ENCODE measurements at places on chromosomes 2 and 18.
A peak's percentile ranks its signal among the peaks of the same experiment; 100 is the strongest.

DNA sequence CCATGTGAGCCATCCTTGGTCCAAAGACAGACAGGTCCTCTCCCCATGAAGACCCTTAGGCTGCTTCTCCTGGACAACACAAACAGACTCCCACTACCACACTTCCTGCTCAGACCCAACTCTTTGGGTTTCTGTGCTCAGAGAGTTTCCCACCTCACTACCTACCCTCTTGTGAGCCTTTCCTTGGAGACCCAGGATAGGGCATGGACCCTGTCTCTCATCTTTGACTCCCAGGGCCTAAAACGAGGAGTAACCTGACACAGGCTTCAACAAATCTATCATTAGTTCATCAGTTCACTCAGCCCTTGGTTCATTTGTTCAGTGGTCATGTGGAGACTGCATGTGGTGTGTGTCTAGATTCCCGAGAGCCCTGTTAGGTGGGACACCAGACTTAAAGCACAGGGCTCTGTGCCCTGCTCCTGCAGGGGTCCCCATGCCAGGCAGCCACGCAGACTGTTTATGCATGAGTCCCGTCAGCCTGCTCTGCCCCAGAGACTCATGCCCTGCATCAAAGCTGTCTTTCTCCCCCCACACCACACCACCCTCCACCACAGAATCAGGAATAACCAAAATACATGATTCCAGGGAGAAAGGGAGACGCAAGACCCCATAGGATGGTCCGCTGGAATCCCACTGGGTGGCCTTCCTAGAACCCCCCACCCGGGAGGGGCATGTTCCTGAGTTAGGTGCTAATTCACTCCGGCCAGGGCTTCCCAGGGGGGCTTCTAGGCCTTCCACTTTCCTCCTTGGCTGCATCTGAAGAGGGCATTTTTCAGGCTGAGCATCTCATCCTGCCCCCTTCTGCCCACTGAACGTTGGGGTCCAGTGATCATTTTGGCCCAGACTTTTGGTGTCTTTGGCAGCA is 100.2 kb upstream of the TEX51 start:
- DNase-seq, result peak; percentile 7

- DNase-seq, result no peak
These were observed 101.3 kb upstream of the ETAA1 start for GRCh38 chr2:67295851-67296250.

DNA sequence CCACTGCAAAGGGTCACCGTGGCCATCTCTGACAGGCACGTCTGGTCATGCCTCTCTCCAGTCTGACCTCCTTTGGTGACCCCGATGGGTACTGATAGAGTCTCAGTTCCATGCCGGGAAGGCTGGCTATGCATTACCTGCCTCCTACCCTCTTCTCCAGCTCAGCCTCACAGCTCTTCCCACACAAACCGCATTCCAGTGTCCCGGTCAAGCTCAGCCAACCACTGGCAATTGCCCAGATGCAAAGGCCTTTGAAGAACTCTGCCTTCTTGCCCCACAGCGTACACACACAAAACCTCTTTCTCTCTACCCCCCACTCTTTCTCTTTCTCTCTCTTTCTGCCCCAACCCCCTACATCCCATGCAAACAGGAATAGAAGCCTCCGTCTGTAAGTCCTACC is 37.6 kb downstream of the TMEM163 start:
- DNase-seq, result no peak

DNA sequence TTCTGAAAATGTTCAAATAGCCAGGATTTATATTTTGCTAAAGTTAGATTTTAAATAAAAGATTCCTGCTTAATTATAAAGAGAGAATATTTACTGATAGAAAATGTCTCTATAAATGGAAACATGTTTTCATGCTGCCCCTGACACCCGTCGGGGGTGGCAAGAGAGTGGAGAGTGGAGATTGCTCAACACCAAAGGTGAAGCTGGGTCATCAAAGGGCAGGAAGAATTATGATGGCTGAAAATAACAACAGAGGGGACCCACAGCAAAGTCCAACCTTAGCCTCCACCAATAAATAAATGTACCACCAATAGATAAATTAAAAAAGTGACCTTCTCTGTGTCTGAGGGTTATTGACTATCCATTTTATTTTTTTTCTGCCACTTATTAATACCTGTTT is 326.8 kb upstream of the GYPC start:
- DNase-seq, result no peak

DNA sequence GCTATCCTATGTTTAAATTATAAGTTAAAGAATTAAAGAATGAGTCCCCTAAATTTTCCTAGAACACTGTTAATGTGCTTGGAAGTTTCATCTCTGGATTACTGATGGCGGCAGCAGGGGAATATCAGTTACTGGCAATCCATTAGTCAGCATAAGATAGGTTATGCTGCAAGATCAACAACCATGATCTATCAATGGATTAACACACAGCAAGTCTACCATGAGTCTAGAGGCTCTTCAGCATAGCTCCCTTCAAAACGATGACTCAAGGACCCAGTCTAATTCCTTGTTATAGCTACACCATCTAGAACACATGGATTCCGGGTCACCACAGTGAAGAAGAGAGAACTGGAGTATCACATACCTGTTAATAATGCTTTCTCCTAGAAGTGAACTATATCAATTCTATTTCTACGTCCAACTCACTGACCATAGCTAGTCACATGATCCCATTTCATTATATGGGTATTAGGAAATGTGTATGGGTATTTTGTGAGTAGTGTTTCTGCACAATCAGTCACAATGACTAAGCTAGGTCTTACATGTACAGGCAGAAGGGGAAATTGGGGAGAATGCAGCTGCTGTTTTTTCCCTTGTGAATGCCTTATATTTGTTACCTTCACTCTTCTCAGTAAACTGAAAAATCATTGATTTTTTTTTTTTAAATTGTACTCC is 108.3 kb upstream of the MAPRE2 start:
- DNase-seq, result no peak

DNA sequence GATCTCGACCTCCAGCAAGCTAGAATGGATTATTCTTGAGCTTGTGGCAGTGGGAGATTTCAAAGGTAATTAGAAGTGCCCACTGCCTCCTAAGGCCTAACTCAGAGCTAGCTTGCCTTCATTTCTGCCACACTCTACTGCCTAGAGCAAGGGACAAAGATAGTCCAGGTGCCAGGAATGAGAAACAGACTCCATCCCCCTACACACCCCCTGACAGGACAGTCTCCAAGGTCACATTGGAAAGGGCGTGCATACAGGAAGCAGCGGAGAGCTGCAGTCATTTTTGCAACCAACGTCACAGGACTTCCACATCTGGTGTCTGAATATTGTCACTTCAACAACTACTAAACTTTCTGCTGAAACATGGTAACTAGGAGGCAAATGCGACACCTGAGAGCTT is 101.0 kb upstream of the SH3BP4 start:
- no peak for DNase-seq

DNA sequence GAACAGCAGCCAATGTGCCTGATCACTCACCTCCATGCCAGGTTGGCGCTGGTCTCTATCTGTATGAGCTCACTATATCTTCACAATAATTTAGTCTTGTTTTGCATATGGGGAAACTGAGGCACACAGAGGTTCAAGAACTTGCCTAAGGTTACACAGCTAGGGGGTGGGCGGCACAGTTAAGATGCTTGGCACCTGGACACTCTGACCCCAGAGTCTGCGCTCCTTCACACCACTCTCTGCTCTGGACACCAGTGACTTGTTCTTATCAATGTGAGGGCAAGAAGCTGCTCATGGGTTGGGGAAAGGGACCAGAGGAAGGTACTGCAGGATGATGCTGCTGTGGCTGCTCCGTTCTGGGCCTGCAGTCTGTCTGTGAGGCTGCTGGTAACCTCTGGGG is 27.1 kb downstream of the FBLN7 start:
- DNase-seq, result peak; percentile 18

DNA sequence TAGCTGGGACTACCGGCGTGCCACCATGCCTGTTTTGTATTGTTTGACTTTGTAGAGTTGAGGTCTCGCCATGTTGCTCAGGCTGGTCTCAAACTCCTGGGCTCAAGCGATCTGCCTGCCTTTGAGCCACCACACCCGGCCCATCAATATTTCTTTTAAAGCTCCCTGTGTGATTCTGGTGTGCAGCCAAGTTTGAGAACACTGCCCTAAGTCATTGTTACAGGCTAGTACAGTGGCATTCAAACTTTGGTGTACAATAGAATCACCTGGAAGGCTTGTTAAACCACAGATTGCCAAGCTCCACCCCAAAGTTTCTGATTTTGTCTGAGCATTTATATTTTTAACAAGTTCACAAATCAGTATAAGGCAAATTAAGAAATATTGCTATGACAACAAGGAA is 99.9 kb downstream of the RBBP8 start:
- DNase-seq, result no peak

DNA sequence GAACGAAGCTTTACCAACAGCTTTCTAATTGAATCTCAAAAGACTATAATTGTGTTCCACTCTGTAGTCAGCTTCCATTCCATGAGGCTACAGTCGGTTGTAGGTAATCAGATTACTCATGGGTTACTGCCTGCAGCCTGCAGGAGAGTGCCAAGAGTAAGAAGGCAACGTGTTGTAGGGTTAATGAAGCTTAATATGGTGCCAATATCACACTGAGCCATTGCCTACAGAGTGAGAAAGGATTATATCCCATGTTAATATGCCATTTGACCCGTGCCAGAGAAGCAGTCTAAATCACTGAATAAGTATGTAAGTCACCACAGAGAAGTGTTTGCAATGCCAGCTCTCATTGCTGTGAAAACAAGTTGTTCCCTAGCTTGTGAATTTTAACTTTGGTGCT is 734.5 kb upstream of the ACVR2A start:
- DNase-seq, result no peak

- no peak for DNase-seq
These were observed 405.7 kb downstream of the FBXO15 start for GRCh38 chr18:73741946-73742345.

Data from H9 (cell line).